ENCODE measurements at places on chromosomes 7 and 10. TPM values are rescaled to one million over a fixed set of nuclear protein-coding genes. Genes with fewer than 3 reads are reported as not detected.

DNA sequence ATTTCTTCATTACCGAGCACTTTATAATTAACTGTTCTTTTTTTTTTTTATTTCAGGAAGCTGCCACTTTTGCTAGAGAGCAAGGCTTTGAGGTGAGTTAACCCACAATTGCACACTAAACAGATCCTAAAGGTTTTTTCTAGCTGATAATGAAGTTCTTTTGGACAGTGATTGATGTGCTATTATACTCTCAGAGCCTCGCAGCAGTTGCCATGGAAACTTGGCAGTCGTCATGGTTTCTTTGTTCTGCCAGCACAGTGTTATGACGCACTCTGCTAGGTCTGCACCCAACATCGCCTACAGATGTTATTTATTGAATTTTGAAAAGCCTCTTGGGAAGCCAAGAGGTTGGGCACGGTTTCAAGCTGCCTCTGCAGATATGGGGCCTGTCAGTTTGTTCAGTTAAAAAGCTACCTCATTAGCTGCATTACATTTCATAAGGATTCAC lies 237.2 kb upstream of the KAT6B start:
- DNase-seq: peak; percentile 81

- no peak for DNase-seq
Observed at GRCh38 chr7:122013065-122013464, 131.0 kb downstream of the AASS start.

Gene LMTK2
- 8.3 TPM for polyA plus RNA-seq

Gene ACADSB
- polyA plus RNA-seq: 12.5 TPM

DNA sequence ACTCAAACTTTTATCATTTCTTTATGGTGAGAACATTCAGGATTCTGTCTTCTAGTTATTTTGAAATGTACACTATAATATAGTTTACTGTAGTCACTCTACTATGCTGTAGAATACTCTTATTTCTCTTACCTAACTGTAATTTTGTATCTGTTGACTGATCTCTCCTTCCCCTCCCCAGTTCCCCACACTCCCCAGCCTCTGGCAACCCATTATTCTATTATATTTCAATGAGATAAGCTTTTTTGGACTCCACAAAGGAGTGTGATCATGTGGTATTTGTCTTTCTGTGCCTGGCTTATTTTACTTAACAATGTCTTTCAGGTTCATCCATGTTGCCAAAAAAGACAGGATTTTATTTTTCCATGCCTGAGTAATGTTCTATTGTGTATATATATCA lies 71.4 kb upstream of the DYNC1I1 start:
- DNase-seq: no peak

Gene EBF3
- polyA plus RNA-seq: 71.1 TPM

- no peak for DNase-seq
Observed at GRCh38 chr7:7989133-7989532, 20.5 kb downstream of the GLCCI1 start.

DNA sequence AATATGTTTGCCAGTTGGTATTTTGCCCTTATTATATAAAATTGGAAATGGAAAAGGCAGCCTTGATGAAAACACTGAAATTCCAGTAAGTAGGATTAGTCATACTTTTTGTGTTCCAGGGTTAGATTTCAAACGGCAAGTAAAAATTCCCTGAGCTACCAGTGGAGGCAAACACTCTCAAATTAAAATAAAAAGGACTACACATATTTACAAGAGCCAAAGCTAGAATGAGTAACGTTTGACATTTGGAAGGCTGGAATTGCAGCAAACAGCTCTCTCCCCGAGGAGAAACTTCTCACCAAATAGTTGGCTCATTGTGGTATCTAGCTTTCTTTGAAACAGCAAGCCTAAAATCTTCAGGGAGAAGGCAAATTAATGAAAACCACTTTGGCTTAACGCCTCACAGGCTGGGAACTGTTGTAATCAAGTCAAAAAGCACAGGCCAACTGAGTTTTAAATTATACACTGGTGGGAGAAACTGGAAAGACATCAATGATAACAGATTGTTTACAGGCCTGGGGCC lies 288.4 kb downstream of the SNX13 start:
- DNase-seq: peak; percentile 81

- peak; percentile 50 for DNase-seq
Observed at GRCh38 chr10:124153023-124153826, 59.8 kb upstream of the CHST15 start.

- DNase-seq: no peak
Observed at GRCh38 chr10:11447586-11447985, 163.9 kb downstream of the USP6NL start.

Gene AKR1D1
- polyA plus RNA-seq: not detected

DNA sequence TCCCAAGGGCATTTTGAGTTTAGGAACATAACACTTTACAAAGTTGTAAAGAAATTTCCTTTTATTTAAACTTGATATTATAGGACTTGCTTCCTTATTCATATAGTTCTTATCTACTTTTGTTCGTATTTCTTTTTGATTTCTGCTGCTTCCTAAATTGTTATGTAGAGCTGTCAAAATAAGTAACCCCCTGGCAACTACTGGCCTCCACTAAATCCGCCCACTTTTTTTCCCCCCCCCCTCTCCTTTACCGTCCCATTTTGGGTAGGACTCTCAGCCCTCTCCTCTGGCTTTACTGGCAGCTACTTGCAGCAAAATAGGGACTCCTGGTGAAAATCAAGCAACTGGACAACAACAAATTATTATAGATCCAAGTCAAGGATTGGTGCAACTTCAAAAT lies 1.1 kb downstream of the SP4 start:
- DNase-seq: no peak

Gene SLC13A1
- not detected for polyA plus RNA-seq

GRCh38 chr10:68816796-68817412 lies 10.4 kb upstream of the STOX1 start:
- no peak for DNase-seq

Gene CREB5
- 24.4 TPM for polyA plus RNA-seq

DNA sequence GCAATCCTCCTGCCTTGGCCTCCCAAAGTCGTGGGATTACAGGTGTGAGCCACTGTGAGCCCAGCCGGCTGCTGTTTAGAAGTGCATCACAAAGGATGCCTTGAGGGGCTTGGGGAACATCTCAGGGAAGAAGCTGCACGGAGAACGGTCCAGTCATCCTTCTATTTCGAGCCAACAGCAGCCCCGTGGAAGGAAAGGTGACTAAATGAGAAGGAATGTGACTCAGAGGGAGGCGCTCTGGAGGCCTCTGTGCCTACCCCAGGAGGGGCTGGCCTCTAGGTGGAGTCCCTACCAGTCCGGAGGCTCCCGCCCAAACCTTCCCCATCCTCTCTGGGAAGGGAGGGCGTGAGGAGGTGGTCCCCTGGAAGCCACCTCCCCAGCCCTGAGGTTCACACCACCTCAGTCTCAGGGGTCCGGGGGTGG lies 76.2 kb downstream of the CTBP2 start:
- no peak for DNase-seq

DNA sequence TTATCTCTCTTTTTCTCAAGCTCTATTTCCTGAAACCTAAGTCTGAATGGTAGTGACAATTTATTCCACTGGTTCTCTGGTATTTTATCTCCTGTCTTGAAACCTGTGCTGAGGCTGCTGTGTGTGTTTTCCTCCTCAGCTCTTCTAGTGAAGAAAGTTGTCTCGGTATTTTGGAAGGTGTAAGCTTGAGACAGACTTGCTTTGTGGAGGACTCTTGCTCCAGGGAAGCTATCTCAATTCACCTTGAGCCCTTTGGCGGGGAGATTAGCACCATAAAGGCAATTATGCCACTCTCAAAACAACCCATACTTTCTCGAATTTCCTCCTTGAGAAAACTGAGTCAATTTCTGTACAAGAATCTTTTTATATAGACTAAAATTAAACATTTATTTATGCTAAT lies 141.6 kb downstream of the THSD7A start:
- no peak for DNase-seq
